ENCODE measurements at places on chromosomes 5 and 9.

DNA sequence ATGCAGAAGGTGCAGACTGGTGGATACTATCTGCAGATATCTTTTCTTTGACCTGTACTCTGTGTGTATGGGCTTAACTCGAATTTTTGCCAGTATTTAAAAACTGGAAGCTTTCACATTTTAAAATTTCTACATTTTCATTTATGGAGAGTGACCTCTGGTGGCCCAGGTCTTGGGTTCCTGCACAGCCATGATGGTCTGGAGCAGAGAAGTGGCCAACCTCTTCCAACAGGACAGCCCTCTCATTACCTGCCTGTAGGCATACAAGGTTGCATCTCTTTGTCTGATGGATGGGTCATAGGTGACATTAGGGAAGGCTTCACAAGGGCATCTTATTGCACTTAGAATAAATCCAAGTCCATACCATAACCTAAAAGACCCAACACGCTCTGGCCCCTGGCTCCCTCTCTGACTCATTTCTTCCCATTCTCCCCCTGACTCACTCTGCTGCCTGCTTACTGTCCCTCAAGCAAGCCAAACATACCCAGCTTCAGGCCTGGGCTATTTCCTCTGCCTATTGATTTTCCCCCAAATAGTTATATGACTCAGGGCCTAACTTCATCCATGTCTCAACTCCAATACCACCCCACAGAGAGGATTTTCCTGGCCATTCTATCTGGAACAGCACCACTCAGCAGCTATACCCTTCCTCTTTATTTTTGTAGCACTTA is 113.3 kb upstream of the SLC1A3 start:
- peak; percentile 51 for DNase-seq
- H3K36me3 ChIP-seq: no peaks in the 10 kb centered on the region
- H3K27ac ChIP-seq: no peak overlapping the region
- H3K4me3 ChIP-seq: no peak overlapping the region

GRCh38 chr9:86424251-86424891 is 70.2 kb upstream of the TUT7 start:
- DNase-seq: no peak
- no peaks in the 10 kb centered on the region for H3K36me3 ChIP-seq
- H3K27ac ChIP-seq: no peak overlapping the region

DNA sequence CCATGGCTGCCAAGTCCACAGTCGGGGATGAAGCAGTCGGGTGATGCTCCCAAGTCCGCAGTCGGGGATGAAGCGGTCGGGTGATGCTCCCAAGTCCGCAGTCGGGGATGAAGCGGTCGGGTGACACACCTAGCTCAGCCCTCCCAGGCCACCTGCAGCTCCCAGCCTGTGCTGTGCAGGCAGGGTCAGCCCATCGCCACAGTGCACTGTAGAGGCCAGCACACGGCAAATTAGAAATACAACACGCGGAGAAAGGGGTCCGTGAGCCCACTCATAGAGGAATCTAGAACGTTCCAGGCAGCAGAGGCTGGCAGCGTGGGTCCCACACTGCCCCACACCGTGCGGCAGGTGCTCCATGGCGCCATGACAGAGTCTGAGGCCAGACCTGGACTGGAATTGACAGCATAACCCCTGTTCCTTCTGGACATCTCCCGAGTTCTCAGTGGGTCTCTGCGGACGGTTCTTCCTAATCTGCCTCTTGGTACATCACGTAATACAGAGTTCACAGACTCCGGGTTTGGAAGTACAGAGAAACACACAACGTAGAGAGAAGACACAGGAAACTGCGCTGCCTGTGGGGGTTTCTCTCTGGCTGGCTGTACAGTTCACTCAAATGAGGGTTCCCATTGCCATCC is 7.7 kb upstream of the EXOC3 start:
- no peaks in the 10 kb centered on the region for H3K27me3 ChIP-seq
- no peaks in the 10 kb centered on the region for H3K4me1 ChIP-seq
- no peak overlapping the region for H3K27ac ChIP-seq
- no peak for DNase-seq
- H3K36me3 ChIP-seq: no peaks in the 10 kb centered on the region
- no peak overlapping the region for H3K4me3 ChIP-seq

- no peak for DNase-seq
- H3K27me3 ChIP-seq: no peaks in the 10 kb centered on the region
- H3K27ac ChIP-seq: no peak overlapping the region
- H3K4me3 ChIP-seq: no peak overlapping the region
- H3K4me1 ChIP-seq: peaks cover 17% of the 10 kb centered on the region
Measured at GRCh38 chr5:179792612-179793467, 946 bp upstream of the LTC4S start.

- peaks cover 17% of the 10 kb centered on the region for H3K36me3 ChIP-seq
- H3K27me3 ChIP-seq: no peaks in the 10 kb centered on the region
- no peak overlapping the region for H3K27ac ChIP-seq
Measured at GRCh38 chr5:146451411-146451810, 4.3 kb downstream of the TCERG1 start.

DNA sequence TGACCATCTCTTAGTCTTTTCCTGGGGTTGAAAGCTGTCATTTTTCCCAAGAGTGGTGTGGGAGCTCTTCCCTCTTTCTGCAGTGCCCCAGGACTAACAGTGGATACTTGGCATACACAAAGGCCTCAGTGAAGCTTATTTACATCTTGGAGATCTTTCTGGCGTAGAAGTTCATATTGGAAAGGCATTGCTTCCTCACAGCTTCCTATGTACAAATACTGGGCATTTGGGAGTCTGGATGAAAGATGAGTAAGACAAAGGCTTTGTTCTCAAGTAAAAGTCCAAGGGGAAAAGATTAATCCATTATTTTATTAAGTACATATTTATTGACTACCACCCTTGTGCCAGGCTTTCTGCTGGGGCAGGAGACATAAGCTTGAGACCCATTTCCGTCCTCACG is 22.0 kb downstream of the MAP3K1 start:
- H3K4me1 ChIP-seq: peaks cover 31% of the 10 kb centered on the region
- H3K27ac ChIP-seq: peak overlapping the region; percentile 32
- H3K27me3 ChIP-seq: no peaks in the 10 kb centered on the region
- no peaks in the 10 kb centered on the region for H3K36me3 ChIP-seq

DNA sequence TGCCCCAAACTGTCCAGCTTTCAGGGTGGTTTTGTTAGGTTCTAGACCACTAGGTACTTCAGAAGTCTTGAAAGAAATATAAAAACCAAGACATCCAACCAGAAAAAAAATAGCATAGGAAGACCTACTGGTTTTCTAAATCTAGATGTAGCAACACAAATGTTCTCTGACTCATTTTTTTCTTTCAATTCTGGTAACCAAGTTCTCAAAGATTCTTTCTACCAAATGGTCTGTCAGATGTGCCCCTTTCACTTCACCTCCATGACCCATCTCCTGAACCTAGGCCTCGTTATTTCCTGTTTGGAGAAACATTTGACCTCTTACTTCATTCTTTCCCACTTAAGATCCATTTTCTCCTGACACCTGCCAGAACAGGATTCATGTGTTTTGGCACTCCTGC is 355.3 kb downstream of the KIAA0825 start:
- H3K36me3 ChIP-seq: no peaks in the 10 kb centered on the region
- DNase-seq: no peak
- H3K27ac ChIP-seq: no peak overlapping the region
- no peak overlapping the region for H3K4me3 ChIP-seq
- no peaks in the 10 kb centered on the region for H3K27me3 ChIP-seq
